IMR-90 (cell line): ENCODE measurements at places on chromosomes 1 and 21. TPM values are rescaled to one million over a fixed set of nuclear protein-coding genes. Genes with fewer than 3 reads are reported as not detected.

MTARC2 gene
- total RNA-seq: 0.36 and 0.56 TPM in 2 replicates

OVAAL gene
- not detected in 2 replicates for total RNA-seq

NR5A2 gene
- under 0.01 and 0.18 TPM in 2 replicates for total RNA-seq

VCAM1 gene
- 19.7 and 21.1 TPM in 2 replicates for total RNA-seq

GPR25 gene
- total RNA-seq: not detected in 2 replicates

ACTA1 gene
- not detected in 2 replicates for total RNA-seq

LAPTM5 gene
- total RNA-seq: under 0.01 TPM in 1 of 2 replicates, not detected in the other

SLC9C2 gene
- not detected in 2 replicates for total RNA-seq

CYP4A11 gene
- not detected in 2 replicates for total RNA-seq

FOXD3 gene
- total RNA-seq: not detected in 2 replicates

TMCC2 gene
- total RNA-seq: 2.0 and 2.2 TPM in 2 replicates

KLHL20 gene
- 23.3 and 25.8 TPM in 2 replicates for total RNA-seq

HSD3B2 gene
- total RNA-seq: not detected in 2 replicates

DNA sequence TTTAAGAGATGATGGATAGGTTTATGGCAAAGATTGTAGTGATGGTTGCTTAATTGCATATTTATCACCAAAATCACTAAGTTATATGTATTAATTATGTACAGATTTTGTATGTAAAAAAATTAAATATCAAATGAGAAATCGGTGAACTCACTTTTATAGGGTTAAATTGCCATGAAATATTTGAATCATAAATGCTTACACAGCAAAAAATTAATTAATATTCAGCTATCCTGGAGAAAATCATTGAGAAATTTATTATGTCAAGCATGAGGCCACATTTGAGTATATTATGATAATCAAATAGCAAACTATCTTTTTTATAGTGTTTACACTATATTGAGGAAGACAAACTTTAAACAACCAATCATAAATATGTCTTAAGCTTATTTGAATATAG is 239.4 kb upstream of the BRINP3 start:
- H3K27me3 ChIP-seq: no peaks in the 10 kb centered on the region
- no peak for DNase-seq
- no peaks in the 10 kb centered on the region for H3K36me3 ChIP-seq
- H3K4me3 ChIP-seq: no peak overlapping the region
- no peak overlapping the region for H3K27ac ChIP-seq

DNA sequence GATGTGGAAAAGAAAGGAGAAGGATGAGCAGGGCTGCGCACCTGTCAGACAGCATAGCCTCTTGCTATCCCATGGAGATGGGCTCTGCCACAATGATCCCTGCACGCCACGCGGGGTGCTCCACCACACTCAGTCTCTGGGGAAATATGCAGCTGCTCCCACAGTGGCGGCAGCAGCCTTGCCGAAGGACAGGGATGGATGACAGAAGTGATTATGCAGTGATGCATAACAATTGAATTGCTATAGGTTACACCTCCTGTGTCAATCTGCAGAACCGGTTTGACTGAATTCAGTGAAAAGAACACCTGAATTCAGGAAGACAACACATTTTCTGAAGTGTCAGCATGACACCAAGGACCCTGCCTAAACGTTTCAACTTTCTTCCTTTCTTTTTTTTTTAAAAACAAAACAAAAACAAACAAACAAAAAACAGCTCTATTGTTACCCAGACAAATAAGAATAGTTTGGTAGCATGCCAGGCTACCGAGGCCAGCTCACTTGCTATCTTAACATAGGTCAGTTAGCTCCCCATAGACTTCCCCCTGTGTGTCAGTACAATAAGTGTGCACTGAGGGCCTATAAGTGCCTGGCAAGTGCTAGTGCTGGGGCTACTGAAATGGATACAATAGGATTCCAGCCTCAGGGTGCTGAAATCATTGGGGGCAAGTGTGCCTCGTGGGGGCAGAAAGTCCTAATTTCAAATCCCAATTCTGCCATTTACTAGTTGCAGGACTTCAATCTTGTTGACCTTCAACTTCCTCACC is 127.6 kb upstream of the LMO4 start:
- H3K36me3 ChIP-seq: no peaks in the 10 kb centered on the region
- no peaks in the 10 kb centered on the region; the same call in 1 of the 2 replicates for H3K4me1 ChIP-seq
- no peak for DNase-seq

DNA sequence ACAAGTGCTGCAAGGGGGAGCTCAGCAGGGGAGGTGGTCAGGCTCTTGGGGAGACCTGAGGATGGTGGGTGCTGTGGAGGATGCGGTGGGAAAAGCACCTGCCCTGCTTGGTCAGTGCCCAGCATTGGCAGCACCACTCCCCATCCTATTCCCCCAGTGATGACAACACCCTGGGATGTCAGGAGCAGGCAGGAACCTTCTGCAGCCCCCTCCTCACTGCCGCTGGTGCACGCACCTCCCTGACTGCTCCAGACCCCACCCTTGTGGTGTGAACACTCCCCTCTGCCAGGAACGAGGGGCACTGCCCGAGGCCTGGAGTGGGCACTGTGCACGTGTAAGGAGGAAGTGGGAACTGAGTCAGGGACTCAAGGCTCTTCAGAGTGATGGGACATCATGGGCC is 12.5 kb downstream of the TMPRSS3 start:
- no peaks in the 10 kb centered on the region for H3K36me3 ChIP-seq
- no peak overlapping the region for H3K27ac ChIP-seq
- peaks cover 21% of the 10 kb centered on the region for H3K27me3 ChIP-seq
- H3K4me3 ChIP-seq: no peak overlapping the region
- DNase-seq: no peak

- no peaks in the 10 kb centered on the region for H3K27me3 ChIP-seq
- H3K27ac ChIP-seq: no peak overlapping the region
- no peak for DNase-seq
- no peaks in the 10 kb centered on the region for H3K36me3 ChIP-seq
- no peak overlapping the region for H3K4me3 ChIP-seq
Measured at GRCh38 chr1:224076407-224076806, 37.5 kb upstream of the FBXO28 start.

DNA sequence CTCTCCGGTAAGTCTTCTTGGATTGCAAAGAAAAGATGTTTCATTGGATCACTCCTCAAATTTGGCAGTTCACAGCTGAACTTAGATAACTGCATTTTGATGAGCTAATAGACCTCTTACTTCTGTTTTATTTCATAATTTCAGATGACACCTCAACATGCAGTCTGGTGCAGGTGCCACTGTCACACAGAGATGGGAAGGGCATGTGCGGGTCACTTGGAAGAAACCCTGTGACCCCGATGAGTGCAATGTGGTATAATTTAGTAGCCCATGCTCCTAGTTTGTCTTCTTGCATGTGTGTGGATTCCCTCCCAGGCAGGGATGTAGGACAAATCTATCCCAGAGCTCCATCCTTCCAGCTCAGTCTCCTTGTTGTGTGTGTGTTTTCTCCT is 481 bp upstream of the SLAMF1 start:
- no peak overlapping the region for H3K27ac ChIP-seq
- H3K4me3 ChIP-seq: no peak overlapping the region
- no peaks in the 10 kb centered on the region for H3K4me1 ChIP-seq
- H3K27me3 ChIP-seq: no peaks in the 10 kb centered on the region; the same call in 1 of the 2 replicates

DNA sequence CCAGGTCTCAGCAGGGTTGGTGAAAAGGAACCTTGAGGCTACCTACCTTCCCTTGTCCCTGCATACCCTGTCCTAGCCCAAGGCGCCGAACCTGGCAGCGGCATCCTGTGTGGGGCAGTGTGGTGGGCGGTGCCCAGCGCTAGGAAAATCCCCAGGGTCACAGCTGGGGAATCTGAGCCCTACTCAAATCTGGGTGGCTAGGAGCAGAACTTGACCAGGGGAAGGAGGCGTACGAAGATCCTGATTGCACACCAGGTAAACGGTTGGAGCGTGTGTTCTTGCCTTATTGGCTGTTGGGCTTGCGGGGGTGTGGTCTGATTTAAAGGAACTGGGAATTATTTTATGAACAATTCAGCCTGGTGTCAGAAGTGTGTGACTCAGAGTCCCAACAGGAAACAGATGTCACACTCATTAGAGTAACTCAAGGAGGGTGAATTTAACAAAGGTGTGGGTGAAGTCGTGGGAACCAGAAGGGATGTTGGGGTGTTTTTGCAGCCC is 118.6 kb downstream of the LRIG2 start:
- no peak overlapping the region for H3K4me3 ChIP-seq
- peaks cover 9% of the 10 kb centered on the region for H3K27me3 ChIP-seq
- H3K36me3 ChIP-seq: no peaks in the 10 kb centered on the region

DNA sequence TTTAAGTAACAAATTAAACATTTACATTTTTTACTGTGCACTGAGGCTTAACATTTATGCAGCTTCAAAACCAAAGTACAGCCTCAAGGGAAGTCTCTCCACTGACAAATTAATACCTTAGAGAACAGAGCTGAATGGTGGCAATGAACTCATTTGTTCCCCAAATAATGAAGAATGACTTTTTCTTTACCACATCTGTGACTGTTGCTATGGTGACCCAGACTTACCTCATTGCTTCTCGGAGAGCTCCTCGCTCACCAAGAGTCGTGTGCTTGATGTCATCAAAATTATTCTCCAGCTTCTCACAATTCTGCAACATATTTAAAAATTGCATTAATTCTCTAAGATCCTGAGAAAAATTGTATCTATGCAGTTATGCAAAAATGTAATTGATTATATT is 92.9 kb downstream of the DPYD start:
- H3K27me3 ChIP-seq: no peaks in the 10 kb centered on the region
- no peak for DNase-seq
- no peak overlapping the region for H3K4me3 ChIP-seq
- no peak overlapping the region for H3K27ac ChIP-seq

DNA sequence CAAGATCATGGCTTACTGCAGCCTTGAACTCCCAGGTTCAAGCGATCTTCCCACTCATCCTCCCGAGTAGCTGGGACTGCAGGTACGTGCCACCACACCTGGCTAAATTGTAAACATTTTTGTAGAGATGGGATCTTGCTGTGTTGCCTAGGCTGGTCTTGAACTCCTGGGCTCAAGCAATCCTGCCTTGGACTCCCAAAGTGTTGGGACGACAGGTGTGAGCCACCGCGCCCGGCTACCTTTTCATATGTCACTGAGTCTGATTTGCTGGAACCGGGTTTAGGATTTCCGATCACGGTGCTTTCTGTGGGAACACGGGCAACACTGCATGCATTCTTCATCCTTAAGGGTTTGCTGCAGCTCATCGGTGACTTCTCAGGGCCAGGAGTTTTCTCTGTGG is 32.2 kb upstream of the PCBP3 start:
- peaks cover 6% of the 10 kb centered on the region for H3K4me1 ChIP-seq
- no peaks in the 10 kb centered on the region for H3K36me3 ChIP-seq
- peaks cover 44% of the 10 kb centered on the region for H3K27me3 ChIP-seq
- H3K4me3 ChIP-seq: no peak overlapping the region
- no peak for DNase-seq
- H3K27ac ChIP-seq: no peak overlapping the region

GRCh38 chr1:101191049-101191448 is 45.8 kb upstream of the S1PR1 start:
- peaks cover 6% of the 10 kb centered on the region for H3K4me1 ChIP-seq
- H3K27ac ChIP-seq: no peak overlapping the region
- no peaks in the 10 kb centered on the region for H3K27me3 ChIP-seq
- DNase-seq: no peak
- H3K4me3 ChIP-seq: no peak overlapping the region
- no peaks in the 10 kb centered on the region for H3K36me3 ChIP-seq

DNA sequence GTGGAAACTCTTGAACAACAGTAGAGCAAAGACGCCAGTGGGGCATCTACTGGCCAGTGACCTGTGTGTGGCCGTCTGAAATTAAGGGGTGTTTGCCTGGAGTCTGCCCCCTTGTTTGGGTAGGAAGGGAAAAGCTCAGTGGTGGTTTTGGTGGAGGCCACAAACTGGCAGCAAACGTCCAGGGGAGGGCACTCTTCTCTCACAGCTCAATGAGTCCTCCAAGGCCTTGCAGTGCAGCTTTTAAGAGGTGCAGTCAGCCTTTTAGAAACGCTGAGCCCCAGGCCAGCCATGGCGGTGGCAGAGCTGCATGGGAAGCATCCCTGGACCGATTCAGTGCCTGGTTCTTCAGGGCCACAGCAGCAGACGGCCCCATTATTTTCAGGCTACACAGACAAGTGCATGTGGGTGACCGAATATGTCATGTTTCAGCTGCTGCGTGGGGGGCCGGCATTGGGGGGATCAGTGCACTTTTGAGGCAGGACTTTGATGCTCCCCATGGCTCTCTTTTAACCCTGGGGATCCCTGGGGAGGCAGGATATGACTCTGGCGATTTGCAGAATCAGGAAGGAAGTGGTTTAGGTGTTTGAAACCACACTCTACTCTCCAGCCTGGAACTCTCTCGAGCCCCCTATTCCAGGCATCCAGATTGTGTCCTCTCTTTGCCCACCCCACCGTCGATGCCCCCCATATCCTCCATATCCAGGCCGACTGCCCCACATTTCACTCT is 414.0 kb downstream of the PRDM2 start:
- H3K36me3 ChIP-seq: no peaks in the 10 kb centered on the region
- H3K27ac ChIP-seq: no peak overlapping the region
- no peak overlapping the region for H3K4me3 ChIP-seq
- no peaks in the 10 kb centered on the region for H3K4me1 ChIP-seq
